Activated CD8-positive, alpha-beta memory T cell treated with anti-CD3 and anti-CD28 coated beads for 1 hour (primary cell): ENCODE measurements at places on chromosomes 16 and 17.
A peak's percentile ranks its signal among the peaks of the same experiment; 100 is the strongest.

GRCh38 chr16:85615852-85616606 lies 2.9 kb downstream of the GSE1 start:
- DNase-seq: peak; percentile 72

- DNase-seq: peak; percentile 84
Observed at GRCh38 chr17:16215273-16215964, at the start of gene NCOR1. NCOR1 (minus strand) TSS chr17:16215534; CDS start chr17:16194569, 20,965 bp downstream.

GRCh38 chr16:86020971-86021370 lies 122.0 kb downstream of the IRF8 start:
- no peak for DNase-seq

DNA sequence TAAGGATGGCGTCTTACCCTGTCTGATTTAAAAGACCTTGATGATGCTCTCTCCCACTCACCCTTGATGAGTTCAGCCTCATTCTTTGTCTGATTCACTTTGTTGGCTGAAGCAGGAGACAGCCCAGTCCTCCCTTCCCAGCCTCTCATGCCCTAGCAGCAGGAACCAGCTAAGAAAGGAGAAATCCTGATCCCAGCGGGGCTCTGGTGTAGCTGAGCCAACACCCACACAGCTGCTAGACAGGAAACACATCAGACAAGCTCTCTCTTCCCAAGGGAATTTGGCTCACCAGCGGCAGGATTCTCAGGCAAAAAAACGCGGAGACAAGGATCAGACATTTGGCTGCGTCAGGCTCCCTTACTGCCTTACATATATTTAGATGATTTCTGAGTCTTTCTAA lies 211.5 kb downstream of the CDH11 start:
- DNase-seq: no peak
